ENCODE measurements at places on chromosomes 7 and 10.

DNA sequence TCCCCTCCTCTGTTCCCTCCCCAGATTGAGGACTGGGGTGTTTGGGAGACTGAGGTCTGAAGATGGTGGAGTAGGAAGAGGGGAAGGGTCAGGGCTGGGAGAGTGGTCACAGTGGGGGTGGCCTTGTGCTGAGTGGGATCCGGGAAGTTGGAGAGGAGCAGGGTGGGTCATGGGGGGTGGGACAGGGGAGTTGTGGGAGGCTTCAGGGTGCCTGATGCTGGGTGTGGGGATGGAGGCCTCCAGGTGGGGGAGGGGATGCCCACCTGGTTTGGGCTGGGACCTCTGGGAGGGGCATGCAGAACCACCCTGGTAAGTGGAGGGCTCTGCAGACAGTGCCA is 2.6 kb downstream of the ZNF775 start:
- DNase-seq, result no peak

GRCh38 chr7:133696056-133696455 is 431.1 kb upstream of the LRGUK start:
- no peak for DNase-seq

GRCh38 chr10:22597138-22597537 is 117.2 kb downstream of the PIP4K2A start:
- DNase-seq, result no peak

DNA sequence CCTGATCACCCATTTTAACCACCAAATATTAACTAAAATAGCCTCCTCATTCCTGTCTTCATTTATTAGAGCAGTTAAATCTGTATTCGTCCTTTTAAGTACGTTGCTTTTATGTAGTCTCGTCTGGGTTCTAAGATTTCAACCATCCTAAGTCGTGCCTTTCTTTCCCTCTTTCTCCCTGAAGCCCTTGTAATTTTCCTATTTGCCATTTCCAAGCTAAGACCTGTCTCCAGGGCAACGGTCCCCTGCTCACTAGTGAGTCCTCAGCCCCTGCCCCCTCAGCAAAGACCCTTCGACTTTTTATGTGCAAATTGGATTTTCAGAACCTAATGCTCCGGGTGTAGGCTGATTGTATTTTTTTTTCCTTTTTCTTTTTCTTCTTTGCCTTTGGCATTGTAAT is 16.1 kb upstream of the MEST start:
- no peak for DNase-seq

GRCh38 chr7:4931943-4932342 is 27.0 kb downstream of the MMD2 start:
- no peak for DNase-seq

DNA sequence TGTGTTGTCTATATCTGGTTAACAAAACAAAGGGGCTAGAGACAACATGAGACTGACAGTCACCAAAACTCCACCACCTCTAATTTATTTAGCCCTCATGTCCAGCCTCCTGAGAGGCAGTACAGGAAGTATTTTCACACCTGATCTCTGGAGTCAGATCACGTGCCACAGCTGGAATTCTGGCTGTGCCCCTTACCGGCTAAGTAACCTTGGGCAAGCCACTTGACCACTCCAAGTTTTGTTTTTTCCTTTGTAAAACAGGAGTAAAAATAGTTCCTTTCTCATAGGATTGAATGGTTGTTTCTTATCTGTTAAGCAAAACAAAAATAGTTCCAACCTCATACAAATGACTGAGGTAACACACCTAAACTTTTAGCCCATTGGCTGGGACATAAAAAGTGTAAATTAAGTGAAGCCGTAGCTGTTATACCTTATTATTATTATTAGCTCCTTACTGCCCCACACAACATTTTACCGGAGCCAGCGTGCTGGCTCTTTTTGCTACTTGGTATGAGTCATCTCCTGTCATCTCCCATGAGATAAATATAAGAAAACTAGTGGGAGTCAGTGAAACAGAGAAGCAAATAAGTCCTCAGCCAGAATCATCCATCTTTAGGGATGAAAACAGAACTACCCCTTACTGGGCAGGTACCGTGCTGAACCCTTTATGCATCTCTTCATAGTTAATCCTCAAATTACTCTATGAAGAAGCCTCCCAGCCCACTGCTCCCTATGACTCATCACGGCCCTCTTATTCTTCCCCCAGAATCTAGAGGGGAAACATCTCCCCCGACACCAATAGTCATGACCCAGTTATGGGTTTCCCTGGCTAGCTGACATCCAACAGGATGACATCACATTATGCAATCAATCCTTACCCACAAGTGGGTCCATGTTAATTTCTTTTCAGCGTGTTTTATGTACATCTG is 44.9 kb downstream of the PPP1R3C start:
- DNase-seq, result no peak
